NCI-H1092 treated with DMSO at 0.1 percent for 48 hours (cell line): ENCODE measurements at places on chromosomes 3 and 15.

- no peak for DNase-seq
Observed at GRCh38 chr3:66464512-66464894, 36.3 kb downstream of the LRIG1 start.

- DNase-seq = no peak
Observed at GRCh38 chr3:144200004-144200403, 228.4 kb downstream of the DIPK2A start.

DNA sequence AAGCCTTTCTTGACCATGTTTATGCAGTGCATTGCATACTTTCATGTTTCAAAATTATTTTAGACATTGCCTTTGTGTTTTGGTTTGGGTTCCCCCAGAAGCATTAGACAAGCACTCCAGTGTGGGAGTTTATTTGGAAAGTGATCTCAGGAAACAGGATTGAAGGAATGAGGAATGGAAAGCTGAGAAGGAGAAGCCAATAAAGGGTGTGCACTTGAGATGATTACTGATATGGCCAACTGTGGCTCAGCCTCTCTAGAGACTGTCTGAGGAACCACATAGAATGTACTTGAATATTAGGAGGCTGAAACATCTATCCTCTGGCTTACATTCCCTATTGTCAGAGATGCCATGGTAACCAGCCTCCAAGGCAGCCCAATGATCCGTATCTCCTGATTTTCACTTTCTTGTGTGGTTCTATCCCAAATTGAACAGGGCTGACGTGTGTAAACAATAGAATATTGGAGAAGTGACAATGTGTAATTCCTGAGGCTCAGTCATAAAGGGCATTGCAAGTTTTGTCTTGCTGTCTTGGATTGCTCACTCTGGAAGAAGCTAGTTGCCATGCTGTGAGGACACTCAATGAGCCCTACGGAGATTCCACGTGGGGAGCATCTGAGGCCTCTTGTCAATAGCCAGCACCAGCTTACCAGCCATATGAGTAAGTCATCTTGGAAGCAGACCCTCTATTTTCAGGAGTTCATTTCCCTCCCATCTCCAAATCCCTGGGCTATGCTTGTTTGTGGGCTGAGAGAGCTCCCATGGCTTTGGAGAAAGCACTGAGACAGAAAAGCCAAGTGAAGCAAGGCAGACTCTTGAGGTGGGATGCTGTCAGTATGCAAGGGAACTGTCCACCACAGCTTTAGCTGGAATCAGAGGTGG is 84.7 kb downstream of the SCN11A start:
- no peak for DNase-seq

DNA sequence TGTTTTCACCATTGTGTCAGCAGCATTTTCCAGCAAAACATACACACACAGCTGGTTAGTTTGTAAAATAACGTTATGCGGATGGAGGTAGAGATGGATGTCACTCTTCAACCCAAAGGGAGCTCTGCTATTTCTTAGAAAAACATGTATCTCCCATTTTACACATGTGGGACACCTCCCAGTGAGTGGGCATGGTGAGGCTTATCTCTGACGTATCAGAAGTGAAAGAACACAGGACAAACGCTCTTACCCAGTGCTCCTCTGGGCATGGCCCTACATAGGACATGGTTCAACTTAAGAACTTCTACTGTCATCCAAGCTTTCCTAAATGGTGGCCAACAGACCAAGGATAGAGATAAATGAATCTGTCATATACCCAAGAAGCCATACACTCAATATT is 2.1 kb downstream of the FAM240A start:
- DNase-seq = no peak
